ENCODE measurements at places on chromosomes 3 and 15.

DNA sequence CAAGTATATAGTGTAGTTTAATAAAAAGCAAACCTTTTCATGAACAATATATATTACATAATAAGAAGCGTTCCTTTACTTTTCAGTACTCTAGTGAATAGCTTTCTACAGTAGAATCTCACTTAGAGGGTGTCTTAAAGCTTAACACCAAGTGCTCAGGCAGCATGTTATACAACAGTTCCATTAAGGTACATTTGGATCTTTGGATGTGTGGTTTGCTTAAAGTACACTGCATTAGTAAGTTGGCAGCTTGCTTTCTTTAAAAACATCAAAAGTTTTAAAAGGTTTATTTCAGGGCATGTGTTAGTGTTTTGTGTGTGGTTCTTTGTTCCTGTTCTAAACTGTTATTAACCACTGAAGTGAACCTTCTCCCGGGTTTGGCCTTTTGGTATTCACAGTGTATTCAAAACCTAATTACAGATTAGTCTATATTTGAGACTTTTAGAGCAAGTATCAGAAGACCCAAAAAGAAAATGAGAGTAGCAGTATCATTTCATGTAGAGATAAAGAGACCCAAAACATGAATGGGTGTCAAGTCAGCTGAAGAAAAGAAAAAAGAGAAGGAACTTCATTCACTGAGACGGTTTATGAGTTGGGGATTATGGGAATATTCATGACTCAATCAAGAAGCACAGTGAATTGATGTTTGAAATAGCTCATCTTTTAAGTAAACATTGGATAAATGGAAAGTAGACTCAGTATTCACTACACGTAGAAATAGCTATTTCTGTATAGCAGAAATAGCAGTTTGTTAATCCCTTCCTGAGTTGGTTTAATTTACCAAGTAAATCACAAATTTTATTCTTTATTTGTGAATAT is 93.9 kb downstream of the OPA1 start:
- H3K27me3 ChIP-seq: no peaks in the 10 kb centered on the region
- no peak overlapping the region for H3K27ac ChIP-seq
- DNase-seq: no peak
- H3K4me1 ChIP-seq: no peaks in the 10 kb centered on the region
- no peak overlapping the region for H3K4me3 ChIP-seq
- H3K36me3 ChIP-seq: peaks cover 4% of the 10 kb centered on the region

DNA sequence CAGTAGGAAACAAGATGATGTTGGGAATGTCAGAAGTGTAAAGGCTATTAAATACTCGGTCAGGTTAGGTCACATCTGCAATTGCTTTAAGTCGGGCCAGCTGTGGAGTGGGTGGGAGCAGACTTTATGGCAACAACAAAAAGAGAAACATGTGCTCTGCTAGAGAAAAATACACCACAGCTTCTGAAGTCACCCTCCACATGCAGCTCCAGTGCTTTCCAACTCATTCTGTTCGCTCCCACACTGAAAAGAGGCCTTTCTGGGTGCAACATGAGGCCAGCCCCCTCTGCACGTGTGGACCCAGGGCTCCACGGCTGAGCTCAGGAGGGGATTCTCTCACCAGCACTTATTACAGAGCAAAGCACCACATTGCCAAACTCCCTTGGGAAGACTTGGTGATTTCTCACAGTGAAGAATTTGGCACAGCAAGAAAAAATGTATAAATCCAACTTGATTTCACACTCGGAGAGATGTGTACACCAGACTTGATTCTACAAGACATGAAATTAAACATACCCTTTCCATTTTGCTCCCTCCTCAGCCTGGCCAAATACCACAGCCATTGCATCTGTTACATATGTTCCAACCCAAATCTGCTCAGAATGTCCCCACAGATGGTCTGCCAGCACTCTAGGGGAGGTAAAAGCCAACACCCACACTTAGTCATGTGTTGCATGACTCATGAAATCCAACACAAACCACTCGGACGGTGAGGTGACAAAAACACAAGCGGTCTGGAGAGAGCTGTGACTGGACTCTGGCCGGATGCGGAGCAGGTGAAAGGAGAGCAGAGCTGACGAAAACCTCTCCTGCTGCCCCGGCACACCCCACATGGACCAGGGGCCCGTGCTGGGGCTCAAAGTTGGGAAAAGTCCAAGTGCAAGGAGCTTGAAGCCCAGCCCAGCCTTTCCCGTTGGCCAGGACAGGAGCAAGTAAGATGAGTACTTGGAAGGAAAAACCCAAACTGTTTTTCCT is 74.6 kb downstream of the ITGB5 start:
- no peaks in the 10 kb centered on the region for H3K27me3 ChIP-seq
- H3K36me3 ChIP-seq: peaks cover 23% of the 10 kb centered on the region
- peaks cover 24% of the 10 kb centered on the region for H3K4me1 ChIP-seq

GRCh38 chr3:55662683-55663082 is 175.6 kb upstream of the WNT5A start:
- no peaks in the 10 kb centered on the region for H3K27me3 ChIP-seq
- H3K27ac ChIP-seq: no peak overlapping the region
- H3K36me3 ChIP-seq: no peaks in the 10 kb centered on the region
- H3K4me3 ChIP-seq: no peak overlapping the region

- H3K36me3 ChIP-seq: no peaks in the 10 kb centered on the region
- no peak overlapping the region for H3K27ac ChIP-seq
- H3K4me3 ChIP-seq: no peak overlapping the region
- no peaks in the 10 kb centered on the region for H3K27me3 ChIP-seq
Observed at GRCh38 chr3:133464573-133464972, 64.7 kb downstream of the BFSP2 start.

GRCh38 chr3:178847190-178847589 is 224.4 kb downstream of the ZMAT3 start:
- H3K27ac ChIP-seq: peak overlapping the region; percentile 54
- no peak overlapping the region for H3K4me3 ChIP-seq
- no peak for DNase-seq
- H3K27me3 ChIP-seq: no peaks in the 10 kb centered on the region

- H3K36me3 ChIP-seq: no peaks in the 10 kb centered on the region
- DNase-seq: no peak
- H3K4me3 ChIP-seq: no peak overlapping the region
- H3K27ac ChIP-seq: no peak overlapping the region
- H3K4me1 ChIP-seq: peaks cover 30% of the 10 kb centered on the region
Observed at GRCh38 chr3:70853161-70853944, 540.9 kb upstream of the MDFIC2 start.

DNA sequence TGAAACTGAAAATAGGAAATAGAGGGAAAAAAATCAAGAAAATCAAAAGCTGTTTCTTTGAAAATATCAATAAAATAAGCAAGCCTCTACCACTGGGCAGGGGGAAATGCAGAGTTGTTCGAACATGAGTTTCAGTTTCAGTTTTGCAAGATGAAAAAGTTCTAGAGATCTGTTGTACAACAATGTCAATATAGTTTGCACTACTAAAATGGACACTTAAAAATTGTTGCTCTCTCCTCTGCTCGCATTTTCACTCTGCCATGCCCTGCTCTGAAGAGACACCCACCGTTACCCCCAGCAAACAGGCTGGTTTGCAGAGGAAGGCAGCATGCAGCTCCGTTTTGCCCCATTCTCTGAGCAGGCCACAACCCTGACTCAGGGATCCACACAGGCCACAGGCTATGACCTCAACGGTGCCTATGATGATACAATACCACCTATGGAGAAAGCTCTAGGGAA is 64.5 kb downstream of the ZNF148 start:
- peak overlapping the region; percentile 19 for H3K4me3 ChIP-seq
- no peaks in the 10 kb centered on the region for H3K4me1 ChIP-seq
- DNase-seq: no peak
- H3K27ac ChIP-seq: no peak overlapping the region
- peaks cover 9% of the 10 kb centered on the region for H3K36me3 ChIP-seq
- H3K27me3 ChIP-seq: no peaks in the 10 kb centered on the region
